Stimulated activated CD4-positive, alpha-beta T cell treated with anti-CD3 and anti-CD28 coated beads, TNF-alpha, amount 100 ng/mL, for 48 hours (primary cell): ENCODE measurements at places on chromosomes 2 and 18.

GRCh38 chr18:4130734-4131719 is 324.1 kb downstream of the DLGAP1 start:
- DNase-seq = no peak

GRCh38 chr18:21262979-21263378 is 20.9 kb downstream of the GREB1L start:
- no peak for DNase-seq

DNA sequence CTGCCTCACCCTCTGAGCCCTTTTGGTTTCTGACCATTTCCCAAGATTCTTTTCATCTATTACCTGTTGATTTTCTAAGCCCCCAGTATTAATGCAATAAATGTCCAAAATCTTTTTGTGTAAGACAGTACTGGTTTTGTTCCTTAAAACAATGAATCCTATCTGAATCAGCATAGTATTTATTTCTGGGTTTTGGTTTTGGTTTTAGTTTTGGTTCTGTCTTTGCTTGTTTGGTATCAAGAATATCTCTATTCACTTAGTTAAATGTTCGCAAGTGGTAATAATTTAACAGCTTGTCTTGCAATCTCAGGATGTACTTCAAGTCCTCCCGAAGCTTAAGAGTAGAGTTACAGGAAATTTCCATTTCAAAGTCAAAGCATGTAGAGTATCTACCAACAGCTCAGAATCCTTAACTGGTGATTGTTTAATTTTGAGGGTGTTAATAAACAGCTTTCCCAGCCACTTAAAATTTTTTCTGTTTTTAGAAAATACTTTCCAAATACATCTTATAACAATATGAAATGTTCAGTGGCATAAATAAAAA is 67.7 kb upstream of the NEDD4L start:
- DNase-seq = no peak

GRCh38 chr18:3454365-3455089 is 4.6 kb downstream of the TGIF1 start:
- DNase-seq = no peak

DNA sequence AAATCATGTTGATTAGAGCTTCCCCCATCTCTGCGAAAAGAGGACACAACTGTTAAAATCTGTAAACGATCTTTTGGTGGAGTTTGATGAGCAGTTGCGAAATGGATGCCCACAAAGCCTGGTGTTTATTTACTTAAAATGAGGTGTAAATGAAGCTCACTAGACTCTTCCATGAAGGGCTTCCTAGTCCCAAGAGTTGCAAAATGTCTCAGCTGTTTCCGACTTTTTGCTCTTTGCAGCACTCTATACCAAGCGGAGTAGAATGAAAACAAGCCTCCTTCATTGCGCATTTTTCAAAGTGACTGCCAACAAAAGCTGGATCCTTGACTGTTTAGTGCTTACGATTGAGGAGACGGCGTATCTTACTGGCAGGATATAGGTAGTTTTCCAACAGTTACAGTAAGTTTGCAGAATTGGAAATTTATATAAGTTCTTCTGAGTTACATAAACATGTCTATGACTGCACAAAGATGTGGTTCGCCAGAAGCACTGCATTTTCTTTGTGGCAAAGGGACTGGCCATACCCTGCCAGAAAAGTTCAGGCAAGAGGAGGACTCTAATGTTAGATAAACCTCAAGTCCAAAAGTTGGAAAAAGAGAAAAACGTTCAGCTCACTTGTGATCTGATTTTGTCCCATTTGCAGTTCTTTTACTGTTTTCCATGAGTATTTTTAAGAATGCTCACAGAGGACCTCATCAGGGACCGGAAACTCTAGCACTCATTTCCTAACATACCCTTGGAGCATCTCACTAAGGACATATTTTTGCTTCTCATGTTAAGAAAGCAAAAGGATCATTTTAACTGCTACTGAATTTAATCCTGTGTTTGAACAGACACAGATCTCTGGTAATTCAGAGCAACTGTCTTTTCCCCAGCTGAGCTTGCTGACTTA is 42.7 kb downstream of the COLEC12 start:
- no peak for DNase-seq

- DNase-seq = no peak
Measured at GRCh38 chr2:46870051-46870839, 45.4 kb downstream of the MCFD2 start.

GRCh38 chr2:227252831-227253230 is 72.2 kb upstream of the MFF start:
- no peak for DNase-seq

- no peak for DNase-seq
Measured at GRCh38 chr2:17969661-17970060, 91.2 kb downstream of the KCNS3 start.
